Renal pelvis (tissue), 12 donors: ENCODE measurements at places on chromosomes 7 and 10. TPM values are rescaled to one million over a fixed set of nuclear protein-coding genes. Genes with fewer than 3 reads are reported as not detected.

Gene SLIT1
- polyA plus RNA-seq = 6.7 TPM

DNA sequence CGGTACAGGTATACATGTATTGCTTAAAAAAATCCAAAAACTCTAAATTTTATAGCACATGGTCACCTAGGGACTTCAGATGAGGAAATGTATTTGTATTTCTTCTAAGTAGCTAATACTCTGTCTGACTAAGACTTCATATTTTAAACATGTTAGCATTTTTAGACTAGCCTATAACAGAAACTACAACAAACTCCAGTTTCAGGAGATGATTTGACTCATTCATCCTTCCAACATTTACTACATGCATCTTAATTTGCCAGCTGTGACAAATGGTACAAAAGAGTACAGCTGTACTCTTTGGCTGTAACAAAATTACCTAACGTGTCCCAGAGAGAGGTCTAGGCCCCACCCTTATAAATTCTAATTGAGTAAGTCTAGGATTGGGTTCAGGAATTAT, 22.2 kb downstream of the TMEM209 start:
- DNase-seq = no peak

Gene MBL2
- polyA plus RNA-seq = not detected

GRCh38 chr10:97117372-97117771, 68.4 kb downstream of the SLIT1 start:
- no peak for DNase-seq

- DNase-seq = no peak
Observed at GRCh38 chr7:99943641-99944496, 14.4 kb upstream of the GJC3 start.

GRCh38 chr7:102004229-102004628, 186.8 kb downstream of the CUX1 start:
- DNase-seq = peak; percentile 61

Gene VAX1
- polyA plus RNA-seq = not detected

- no peak for DNase-seq
Observed at GRCh38 chr10:96352582-96352981, 6.2 kb downstream of the OPALIN start.

Gene TRIL
- 61.8 TPM for polyA plus RNA-seq

DNA sequence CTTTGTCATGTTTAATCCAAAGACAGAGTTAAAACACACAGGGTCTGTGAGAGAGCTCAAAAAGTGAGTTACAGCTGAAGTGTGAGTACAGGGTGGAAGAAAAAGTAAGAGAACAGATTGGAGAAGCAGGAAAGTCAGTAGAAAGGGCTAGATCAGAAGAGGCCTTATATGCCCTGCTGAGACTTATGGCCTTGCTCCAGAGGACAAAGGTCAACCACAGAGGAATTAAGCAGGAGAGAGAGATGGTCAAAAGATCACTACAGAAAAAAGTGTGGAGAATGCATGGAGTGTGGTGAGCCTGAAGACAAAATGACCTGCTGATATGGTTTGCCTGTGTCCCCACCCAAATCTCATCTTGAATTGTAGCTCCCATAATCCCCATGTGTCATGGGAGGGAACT, 213.8 kb downstream of the NEBL start:
- no peak for DNase-seq

DNA sequence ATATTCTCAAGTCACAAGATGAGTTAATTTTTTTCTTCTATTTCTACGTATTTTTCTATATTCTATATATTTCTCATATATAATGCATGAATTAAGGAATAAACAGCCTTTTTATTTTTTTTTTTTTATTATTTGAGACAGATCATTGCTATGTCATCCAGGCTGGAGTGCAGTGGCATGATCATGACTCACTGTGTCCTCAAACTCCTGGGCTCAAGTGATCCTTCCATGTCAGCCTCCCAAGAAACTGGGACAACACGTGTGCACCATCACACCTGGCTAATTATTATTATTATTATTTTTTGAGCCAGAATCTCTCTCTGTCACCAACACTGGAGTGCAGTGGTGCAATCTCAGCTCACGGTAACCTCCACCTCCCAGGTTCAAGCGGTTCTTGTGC, 1.5 kb downstream of the CLDN12 start:
- DNase-seq = no peak

DNA sequence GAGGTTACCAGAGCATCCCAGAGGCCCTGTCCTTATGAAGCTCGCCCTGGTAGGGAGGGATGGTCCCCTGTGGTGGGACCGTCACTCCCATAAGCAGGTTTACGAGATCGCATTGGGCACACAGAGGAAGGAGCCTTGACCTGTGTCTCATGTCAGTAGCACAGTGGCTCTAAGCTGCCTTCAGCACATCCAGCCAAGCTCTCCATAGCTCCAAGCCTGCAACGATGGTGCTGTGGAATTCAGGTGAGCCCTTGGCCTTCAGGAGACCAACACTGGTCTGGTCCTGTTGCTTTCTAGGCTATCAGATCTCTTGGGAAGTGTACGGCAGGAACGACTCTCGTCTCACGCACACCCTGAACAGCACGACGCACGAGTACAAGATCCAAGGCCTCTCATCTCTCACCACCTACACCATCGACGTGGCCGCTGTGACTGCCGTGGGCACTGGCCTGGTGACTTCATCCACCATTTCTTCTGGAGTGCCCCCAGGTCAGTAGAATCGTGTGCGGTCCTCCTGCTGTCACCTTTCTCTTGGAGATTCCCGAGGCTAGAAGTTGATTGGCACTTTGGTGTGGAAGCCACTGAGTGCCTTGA, 605.3 kb upstream of the FOXK1 start:
- DNase-seq = no peak

Gene CFAP58
- 0.58 TPM for polyA plus RNA-seq
